Fibroblast of lung (primary cell): ENCODE measurements at places on chromosomes 3 and 15.

DNA sequence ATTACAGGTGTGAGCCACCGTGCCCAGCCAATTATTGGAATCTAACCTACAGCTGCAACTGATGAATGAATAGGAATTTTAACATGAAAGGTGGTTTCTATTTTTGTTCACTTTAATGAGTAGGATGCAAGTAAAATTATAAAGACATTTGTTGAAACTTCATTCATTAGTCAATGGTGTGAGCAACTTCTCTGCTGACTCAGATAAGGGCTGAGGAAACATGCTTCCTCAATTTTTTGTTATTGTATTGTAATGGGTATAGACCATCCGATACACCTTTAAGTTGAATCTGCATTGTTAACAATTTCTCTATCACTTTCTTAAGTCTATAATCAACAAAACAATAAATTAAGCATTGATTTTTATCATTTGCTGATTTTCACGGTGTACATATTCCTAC lies 127.8 kb downstream of the STAG1 start:
- no peak for DNase-seq

DNA sequence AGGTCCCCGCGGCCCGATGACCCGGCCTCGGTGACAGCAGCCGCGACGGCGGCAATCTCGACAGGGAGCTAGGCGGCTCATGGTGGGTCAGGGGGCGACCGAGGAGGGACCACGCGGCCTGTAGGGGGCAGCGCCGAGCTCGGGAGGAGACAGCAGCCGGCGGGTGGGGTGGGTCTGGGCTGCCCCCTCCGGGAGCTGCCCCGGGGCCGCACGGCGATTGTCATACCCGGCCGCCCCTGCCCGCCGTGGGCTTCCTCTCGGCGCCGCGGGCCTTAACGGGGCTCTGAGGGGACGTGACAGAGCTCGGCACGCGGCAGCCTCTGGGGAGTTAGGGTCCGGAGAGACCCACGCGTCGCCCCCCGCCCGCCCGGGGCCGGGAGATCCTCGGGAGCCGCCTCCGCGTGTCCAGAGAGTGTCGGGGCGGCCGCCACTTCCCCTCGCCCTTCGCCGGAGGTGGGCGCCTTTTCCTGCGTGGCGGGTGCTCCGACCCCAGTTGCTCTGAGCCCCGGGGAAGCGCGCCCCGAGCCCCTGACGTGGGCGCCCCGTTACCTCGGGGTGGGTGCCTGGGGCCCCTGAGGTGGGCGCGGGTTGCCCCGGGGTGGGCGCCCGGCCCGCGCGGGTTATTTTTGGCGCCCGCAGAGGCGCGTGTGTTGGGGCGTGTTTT lies 539 bp upstream of the PLCL2 start:
- peak; percentile 39 for DNase-seq

DNA sequence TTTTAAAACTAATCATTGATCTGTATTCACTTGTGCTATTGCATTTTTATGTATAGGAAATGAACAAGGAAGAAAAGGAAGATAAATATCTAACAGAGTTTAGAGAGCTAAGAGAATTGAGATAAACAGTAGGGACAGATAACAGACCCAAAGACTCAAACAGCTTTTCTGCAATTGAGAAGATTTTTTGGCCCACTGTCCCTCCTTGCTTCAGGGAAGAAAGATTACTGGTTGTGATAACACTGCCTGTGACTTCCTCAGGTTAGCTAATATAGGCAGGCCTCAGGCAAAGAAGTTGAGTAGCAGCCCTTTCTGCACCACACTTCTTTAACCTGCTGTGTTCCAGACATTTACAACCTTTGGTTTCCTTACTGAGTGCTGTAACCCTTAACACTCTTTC lies 2.7 kb upstream of the COX17 start:
- DNase-seq: no peak

- DNase-seq: peak; percentile 23
Measured at GRCh38 chr15:74906067-74906449, 593 bp downstream of the FAM219B start.

GRCh38 chr3:99873269-99874102 lies 55.8 kb downstream of the CMSS1 start:
- no peak for DNase-seq

DNA sequence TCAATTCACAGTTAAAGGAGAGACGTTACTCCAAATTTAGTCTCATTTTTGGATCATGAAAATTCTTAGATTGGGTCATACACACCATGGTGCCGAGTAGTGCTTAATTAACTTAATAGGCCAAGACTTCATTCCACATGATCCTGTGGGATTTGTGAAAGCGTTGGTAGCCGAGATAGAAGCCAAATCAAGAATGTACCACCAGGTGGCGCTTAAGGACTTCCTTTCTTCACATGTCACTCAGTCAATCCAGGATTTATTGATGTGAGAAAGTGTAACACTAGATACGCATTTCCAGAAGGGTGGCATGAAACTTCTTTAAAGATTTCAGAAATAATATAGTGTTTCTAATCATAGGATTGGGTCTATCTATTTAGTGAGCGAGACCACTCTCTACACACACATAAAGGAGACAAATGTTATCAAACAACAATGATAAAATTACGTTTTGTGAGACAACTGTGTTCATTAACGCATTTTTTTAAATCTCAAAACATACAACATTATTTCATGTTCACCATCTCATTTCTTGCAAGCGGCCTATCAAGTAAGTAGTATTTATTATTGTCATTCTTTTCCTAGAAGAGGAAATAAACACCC lies 436.1 kb downstream of the CHL1 start:
- peak; percentile 61 for DNase-seq

DNA sequence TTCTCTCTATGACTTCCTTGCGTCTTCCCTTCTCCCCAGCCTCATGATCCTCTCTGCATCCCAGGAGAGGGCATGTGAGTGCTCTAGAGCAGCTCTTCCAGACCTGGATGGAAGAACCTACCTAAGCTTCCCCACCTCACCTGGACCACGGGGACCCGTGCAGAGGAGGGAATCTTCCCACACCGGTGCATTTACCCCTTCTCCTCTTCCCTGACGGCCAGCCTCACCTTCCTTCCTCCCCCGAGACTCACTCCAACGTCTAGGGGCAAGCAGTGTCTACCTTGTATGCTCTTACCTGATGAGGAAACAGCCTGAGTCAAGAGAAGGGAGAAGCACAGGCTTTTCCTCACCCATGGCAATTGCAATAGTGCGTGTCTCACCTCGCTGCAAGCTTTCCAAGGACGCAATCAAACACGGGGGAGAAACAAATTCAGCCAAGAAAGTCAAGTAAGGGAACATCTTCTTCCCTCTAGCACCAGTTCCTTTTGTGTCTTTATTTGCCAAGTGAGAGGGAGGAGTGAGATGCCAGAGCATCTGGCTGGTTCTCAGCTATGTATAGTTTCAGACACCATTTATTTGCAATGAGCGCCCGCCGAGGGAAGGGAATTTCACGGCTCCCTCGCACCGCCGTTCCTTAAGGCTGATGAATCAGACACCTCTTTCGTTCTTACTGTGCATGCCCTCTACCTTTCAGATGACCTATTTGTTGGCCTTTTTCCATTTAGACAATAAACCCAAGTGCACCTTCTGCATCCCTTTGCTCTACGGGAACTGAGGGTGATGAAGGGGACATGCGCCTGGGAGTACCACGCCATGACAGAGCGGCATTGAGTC lies 1.8 kb upstream of the CCR9 start:
- no peak for DNase-seq

- DNase-seq: no peak
Measured at GRCh38 chr15:36827824-36828223, 248.4 kb downstream of the CDIN1 start.

- peak; percentile 92 for DNase-seq
Measured at GRCh38 chr3:115804713-115805119, 181.4 kb downstream of the GAP43 start.

DNA sequence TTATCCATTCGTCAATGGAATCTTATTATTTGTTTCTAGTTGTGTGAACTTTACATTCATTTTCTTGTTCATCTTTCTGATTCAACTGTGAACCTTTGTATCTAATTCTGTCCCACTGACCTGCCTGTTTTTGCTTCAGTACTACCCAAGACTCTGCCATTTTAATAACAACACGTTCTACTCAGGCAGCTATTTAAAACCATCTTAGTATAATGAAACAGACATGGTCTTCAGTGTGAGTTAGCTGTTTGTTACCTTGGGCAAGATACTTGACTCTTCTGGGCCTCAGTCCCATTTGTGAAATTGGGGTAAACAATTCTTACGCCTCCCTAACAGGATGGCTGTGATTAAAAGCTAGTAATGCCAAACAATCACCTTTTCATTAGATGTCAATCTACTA lies 1.6 kb downstream of the BTBD1 start:
- no peak for DNase-seq

DNA sequence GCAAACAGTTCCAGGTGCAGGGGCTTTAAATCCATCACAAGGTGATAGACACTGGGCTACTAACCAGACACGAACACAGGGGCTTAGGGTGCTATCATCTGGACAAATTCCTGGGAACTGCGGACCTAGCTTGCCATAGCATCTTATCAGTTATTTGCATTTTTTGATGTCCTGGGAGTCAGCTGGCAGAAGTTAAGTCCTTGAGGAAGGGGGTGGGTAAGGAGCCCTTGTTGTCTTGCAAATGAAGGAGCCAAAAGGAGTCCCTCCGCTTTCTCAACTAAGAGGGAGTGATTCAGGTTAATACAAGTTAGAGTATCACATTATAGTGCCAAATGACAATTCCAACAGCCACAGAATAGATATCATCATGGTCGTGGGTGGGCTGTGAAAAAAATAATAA lies 108.9 kb downstream of the NPAP1 start:
- no peak for DNase-seq
